ENCODE measurements at places on chromosomes 5 and 9.
A peak's percentile ranks its signal among the peaks of the same experiment; 100 is the strongest.

DNA sequence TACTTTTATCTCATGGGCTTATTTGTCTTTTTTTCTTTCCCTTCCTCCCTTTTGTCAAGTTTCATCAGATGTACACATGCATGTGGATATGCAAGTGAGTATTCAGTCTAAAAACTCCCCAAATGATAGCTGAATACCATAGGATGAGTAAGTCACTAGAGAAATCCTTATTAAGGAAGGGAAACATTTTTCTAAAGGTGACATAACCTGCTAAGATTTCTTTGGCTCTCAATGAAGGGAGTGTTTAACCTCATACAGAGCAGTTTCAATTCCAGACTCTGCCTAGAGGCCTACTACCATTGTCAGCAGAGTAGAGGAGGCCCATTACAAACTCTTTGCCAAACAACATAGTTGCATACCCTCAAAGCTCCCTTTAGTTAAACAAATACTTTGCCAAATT, 192.4 kb downstream of the ARHGEF28 start:
- no peaks in the 10 kb centered on the region for H3K36me3 ChIP-seq
- no peak for DNase-seq
- H3K4me1 ChIP-seq: no peaks in the 10 kb centered on the region
- H3K4me3 ChIP-seq: no peak overlapping the region
- H3K27ac ChIP-seq: no peak overlapping the region

GRCh38 chr5:36311956-36312355, 10.3 kb upstream of the RANBP3L start:
- no peak overlapping the region for H3K27ac ChIP-seq
- no peak for DNase-seq
- no peaks in the 10 kb centered on the region for H3K36me3 ChIP-seq
- H3K4me1 ChIP-seq: no peaks in the 10 kb centered on the region
- peaks cover 42% of the 10 kb centered on the region for H3K27me3 ChIP-seq
- H3K4me3 ChIP-seq: no peak overlapping the region

DNA sequence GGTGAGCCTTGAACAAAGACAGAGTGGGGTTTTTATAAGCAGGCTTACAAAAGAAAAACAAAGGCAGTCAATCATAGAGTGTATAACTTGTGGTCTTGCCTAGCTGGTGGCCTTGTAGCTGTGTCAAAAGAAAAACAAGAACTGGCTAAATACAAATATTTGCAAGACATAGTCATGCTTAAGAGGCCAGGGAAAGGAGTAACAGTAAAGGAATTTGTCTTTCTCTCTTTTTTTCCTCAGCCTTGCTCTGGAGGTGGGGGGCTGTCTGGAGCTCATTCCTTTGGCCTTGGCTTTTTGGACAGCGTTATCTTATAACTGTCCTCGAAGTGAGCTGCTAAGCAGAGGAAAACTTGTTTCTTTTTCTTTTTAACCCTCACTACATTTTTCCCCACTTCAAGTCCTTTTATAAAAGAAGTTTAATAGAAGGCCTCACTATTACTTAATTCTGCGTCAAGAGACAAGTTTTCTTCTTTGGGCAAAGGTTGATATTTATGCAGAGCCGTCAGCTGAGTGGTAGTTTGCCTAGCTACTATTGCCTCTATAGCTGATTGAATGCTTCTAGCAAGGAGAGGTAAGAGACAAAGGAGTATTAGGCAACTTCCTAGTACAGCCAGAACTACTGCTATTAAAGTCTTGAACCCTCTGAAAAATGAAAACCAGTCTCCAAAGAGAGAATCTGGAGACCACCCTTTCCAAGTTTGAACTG, 14.3 kb downstream of the CEL start:
- no peak overlapping the region for H3K4me3 ChIP-seq
- no peaks in the 10 kb centered on the region for H3K36me3 ChIP-seq
- no peaks in the 10 kb centered on the region for H3K4me1 ChIP-seq

DNA sequence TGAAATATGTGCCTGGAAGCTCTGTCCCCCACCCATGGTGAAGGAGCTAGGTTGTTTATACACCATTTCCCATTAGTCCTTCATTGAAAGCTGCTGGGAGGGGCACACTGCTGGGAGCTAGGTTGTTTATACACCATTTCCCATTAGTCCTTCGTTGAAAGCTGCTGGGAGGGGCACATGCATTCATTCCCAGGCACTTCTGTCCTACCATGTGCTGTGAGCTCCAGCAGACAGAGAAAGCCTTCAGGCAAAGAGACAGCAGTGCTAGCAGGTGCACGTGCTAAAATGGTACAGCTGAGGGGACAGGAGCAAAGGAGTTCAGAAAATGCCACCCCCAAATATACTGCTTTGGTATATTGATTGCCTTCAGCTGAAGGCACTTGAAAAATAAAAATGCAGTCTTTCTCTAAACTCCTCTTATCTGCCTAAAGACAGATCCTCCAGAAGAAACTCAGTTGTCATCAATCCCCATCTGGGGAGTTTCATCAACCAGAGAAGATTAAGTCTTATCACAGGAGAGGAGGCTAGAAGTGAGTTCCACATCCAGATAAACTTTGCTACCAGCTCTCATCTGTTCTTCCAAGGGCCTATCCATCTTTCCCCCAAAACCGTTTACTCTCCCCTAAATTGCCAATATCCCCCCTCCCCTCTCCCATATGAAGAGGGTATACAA, 27.7 kb upstream of the DAPK1 start:
- H3K4me3 ChIP-seq: no peak overlapping the region
- H3K4me1 ChIP-seq: peaks cover 2% of the 10 kb centered on the region
- H3K36me3 ChIP-seq: no peaks in the 10 kb centered on the region
- DNase-seq: no peak
- no peak overlapping the region for H3K27ac ChIP-seq

DNA sequence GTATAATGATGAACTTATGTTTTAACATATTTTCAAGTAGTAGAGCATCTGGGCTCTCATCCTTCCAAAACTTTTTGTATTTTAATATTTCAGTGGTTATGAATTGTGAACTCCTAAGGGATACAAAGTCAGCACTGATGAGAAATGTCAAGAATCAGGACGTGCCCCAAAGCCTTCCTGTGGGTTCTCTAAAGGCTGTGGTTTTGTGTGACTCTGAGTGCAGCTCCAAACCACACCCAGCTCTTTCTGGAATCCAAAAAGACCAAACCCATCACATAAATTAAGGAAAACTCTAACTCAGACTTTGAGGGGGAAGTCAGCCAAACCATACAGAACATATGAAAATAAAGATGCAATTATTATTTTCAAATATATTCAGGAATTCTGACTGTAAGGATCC, 40.8 kb upstream of the SMU1 start:
- H3K27ac ChIP-seq: peak overlapping the region; percentile 83
- peaks cover 55% of the 10 kb centered on the region for H3K36me3 ChIP-seq
- no peak for DNase-seq
- peaks cover 43% of the 10 kb centered on the region for H3K4me1 ChIP-seq

- no peak overlapping the region for H3K4me3 ChIP-seq
- H3K27ac ChIP-seq: no peak overlapping the region
- no peaks in the 10 kb centered on the region for H3K27me3 ChIP-seq
- no peaks in the 10 kb centered on the region for H3K4me1 ChIP-seq
Observed at GRCh38 chr9:106885451-106885850, 22.5 kb downstream of the ZNF462 start.

DNA sequence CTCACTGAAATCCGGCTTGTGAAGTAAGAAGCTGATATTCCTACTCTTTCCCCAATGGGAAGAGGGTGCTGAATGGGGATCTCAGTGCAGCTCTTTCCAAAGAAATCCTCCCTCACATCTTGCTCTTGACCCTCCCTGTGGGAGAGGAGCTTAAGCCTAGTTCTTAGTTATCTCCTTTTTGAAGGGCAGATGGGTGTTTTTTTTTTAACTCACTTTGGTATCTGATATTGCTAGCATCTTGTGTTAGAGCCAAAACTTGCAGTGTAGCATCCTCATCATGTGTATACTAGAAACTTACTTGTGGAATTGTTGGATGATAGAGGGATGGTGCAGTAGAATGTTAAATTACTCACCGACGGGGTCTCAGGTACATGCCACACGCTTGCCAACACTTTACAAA, 90.2 kb downstream of the F2RL2 start:
- H3K4me3 ChIP-seq: no peak overlapping the region
- no peak overlapping the region for H3K27ac ChIP-seq
- peaks cover 42% of the 10 kb centered on the region for H3K36me3 ChIP-seq
- no peak for DNase-seq
- no peaks in the 10 kb centered on the region for H3K27me3 ChIP-seq

DNA sequence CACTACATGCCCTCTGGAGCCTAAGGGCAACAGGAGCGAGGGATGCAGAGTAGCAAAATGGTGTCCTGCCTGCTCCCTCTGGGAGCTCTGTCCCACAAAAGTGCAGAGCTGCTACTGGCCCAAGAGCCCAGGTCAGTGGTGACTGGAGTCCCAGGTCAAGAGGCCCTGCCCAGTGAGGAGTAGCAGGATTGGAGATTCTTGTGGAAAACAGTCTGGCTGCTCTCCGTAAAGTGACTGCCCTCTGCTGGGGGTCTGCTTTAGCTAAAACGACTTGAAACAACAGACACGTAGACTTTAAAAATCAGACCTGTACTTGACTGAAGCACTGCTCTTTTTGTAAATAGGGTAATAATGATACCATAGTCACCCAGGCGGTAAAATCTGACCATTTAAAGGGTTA, 917.0 kb downstream of the MAT2B start:
- no peak overlapping the region for H3K4me3 ChIP-seq
- no peaks in the 10 kb centered on the region for H3K27me3 ChIP-seq
- H3K36me3 ChIP-seq: no peaks in the 10 kb centered on the region
- no peak overlapping the region for H3K27ac ChIP-seq
- no peaks in the 10 kb centered on the region for H3K4me1 ChIP-seq

DNA sequence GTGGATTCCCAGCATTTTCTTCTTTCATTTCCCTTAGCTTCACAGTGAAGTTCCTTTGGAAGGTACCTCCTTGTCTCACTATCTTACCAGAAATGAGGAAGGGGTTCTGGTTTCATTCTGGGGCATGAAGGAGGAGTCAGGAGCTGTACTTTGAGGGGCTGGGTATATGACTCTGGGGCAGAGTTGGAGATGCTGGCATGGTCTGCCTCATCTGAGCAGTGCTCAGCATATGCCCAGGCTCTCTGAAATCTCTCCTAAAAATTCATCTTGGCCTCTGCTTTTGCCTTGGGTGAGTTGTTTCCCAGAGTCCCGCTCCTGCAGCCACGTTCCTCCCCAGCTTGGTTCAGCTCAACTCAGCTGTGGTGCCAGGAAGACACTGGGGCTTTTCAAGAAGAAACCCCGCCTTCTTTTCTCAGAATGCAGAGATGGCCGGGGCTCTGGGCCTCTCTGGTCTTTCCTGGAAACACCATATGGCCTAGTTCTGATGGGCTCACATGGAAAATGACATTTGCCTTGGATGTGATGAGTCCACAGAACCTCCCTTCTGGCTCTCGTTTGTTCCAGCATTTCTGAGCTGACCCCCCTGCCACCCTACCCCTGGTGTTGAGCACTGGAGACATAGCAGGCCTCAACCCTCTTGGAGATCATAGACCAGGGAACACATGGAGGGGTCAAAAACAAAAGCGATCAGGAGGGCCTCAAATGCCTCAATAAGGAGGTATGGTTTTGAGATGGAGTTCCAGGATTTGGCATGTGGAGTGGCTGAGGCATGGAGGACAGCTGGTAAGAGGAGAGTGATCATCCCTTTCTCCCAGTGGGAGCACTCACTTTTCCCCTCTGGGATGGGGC, 12.0 kb upstream of the TGFBR1 start:
- no peaks in the 10 kb centered on the region for H3K27me3 ChIP-seq
- peaks cover 68% of the 10 kb centered on the region for H3K4me1 ChIP-seq
- peaks cover 52% of the 10 kb centered on the region for H3K36me3 ChIP-seq
- H3K27ac ChIP-seq: peak overlapping the region; percentile 100

DNA sequence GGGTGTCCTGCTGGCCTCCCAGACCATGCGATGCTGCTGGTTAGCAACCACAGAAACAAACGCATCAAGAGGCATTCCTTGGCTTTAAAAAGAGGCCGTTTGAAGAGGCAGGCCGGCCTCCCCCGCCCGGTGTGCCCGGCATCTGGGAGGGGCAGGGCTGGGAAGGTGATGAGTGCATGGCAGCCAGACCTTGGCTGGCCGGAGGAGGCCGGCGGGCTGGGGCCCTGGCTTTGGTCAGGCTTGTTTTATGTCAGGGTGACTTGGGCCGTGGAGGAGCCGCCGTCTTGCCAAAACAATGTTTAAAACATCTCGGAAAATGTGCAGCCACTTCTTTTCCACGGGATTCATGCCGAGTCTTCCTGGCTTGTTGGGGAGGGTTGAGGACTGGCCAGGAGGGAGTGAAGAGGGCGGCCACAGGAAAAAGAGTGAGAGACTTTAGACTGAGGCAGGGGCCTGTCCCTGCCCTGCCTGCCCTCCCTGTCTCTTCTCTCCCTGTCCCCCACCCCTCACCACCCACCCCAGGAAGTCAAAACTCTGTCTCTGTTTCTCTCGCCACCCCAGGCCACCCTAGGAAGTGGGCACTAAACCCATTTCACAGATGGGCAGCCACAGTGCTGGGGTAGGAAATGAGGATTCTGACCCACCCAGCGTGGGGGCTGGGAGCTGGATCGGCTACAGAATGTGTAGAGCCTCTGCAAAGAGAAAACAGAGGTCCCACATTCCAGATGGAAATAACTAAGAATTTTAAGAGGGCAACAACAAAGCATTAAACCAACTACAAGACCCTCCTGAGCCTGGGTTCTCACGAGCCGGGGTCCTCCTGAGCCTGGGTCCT, 143.0 kb downstream of the RXRA start:
- H3K27ac ChIP-seq: no peak overlapping the region
- H3K27me3 ChIP-seq: no peaks in the 10 kb centered on the region
- no peaks in the 10 kb centered on the region for H3K4me1 ChIP-seq
- no peaks in the 10 kb centered on the region for H3K36me3 ChIP-seq

GRCh38 chr5:141121985-141122384, 367 bp downstream of the PCDHB4 start:
- H3K4me1 ChIP-seq: no peaks in the 10 kb centered on the region
- no peak overlapping the region for H3K4me3 ChIP-seq
- H3K36me3 ChIP-seq: no peaks in the 10 kb centered on the region
- no peak for DNase-seq
- no peak overlapping the region for H3K27ac ChIP-seq
- no peaks in the 10 kb centered on the region for H3K27me3 ChIP-seq

DNA sequence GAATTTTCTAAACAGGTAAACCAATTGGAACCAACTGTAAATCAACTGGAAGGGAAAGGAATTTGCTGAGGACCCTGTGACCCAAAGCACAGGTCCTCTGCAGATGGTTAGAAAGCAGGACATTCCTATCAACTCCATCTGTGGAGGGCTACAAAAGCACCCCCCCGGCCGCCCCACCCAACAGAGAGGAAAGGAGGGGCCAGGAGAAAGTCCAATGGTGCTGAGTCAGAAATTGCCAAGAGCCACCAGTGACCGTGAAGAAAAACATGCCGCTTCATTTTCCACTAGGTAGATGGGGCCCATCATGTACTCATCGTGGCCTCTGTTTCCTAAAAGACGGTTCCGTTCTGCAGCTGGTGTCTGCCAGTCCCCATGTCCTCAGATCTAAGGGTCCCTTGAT, 66.3 kb downstream of the RAPGEF1 start:
- no peak for DNase-seq
- peak overlapping the region; percentile 88 for H3K4me3 ChIP-seq
- H3K4me1 ChIP-seq: peaks cover 99% of the 10 kb centered on the region
- H3K27me3 ChIP-seq: no peaks in the 10 kb centered on the region

Measured in activated CD4-positive, alpha-beta memory T cell treated with anti-CD3 and anti-CD28 coated beads, Interleukin-2, amount 10 ng/mL, durations not matched to agents 7 days and 5 days (primary cell).